ENCODE measurements at places on chromosomes 2 and 18.

- no peak for DNase-seq
Observed at GRCh38 chr2:161422816-161423403, 6.8 kb downstream of the TBR1 start.

DNA sequence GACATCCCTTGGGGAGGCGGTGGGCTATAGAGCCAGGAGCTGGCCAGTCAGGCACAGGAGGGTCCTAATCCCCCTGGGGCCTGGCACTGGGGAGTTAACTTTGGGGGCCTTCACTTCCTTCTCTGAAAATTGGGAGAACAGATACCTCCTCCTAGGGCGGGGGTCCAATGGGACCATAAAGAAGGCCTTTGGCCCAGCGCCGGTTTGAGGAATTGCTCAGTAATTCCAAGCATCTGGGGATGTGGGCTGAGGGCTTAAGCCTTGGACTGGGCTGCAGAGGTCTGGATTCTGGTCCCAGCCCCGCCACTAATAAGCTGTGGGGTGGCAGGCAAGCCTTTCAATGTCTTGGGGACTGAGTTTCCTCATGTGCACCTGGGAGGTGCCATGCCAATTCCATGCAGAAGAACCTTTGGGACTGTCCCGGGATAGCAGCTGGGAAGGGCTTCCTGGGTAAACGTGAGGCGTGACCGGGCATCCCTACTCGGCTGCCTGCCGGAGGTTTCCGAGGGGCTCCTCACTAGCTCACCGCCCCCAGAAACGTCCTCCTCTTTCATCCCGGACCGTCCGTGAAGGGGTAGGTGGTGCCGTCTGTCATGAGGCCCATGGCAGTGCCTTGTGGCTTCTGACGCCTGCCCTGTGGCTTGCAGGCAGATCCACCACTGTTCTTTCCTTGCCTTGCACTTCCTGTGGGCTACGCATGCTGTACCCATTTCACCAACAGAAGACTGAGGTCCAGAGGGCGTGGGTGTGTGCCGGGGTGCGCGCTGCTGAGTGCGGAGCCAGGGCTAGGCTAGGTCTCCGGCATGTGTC lies 67.4 kb upstream of the HPCAL1 start:
- peak; percentile 35 for DNase-seq

DNA sequence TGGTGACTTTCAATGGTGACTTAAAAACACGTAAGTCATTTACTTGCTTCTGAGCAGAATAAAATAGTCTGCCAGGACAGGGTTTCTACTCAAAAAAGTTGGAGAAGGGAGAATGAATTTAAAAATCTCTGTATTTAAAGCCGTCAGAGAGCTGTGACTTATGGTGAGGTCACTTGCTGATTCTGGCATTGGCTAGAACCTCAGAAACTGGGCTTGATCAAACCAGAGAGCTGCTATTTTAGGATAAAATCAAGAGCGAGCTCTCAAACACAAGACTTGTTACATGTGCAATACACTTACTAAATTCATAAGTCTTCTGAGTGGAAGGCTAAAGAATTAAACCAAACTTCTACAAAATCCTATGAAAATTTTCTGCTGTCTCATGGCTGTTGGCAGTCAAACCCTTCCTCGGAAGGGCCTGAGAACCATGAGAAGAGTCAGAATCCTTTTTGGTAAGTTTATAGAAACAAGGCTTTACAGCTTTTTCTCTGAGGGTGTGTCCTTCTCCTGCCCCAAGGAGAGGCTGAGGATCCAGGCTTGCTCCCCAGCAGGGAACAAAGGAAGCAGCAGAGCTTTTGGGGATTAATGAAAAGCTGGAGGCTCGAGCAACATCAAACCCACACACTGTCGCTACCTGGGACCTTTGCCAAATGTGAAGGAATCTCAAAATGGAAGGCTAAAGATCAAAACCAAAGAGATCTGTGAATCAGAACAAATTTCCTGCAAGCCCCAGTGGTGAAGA lies 816.4 kb downstream of the SOCS6 start:
- DNase-seq: peak; percentile 8

DNA sequence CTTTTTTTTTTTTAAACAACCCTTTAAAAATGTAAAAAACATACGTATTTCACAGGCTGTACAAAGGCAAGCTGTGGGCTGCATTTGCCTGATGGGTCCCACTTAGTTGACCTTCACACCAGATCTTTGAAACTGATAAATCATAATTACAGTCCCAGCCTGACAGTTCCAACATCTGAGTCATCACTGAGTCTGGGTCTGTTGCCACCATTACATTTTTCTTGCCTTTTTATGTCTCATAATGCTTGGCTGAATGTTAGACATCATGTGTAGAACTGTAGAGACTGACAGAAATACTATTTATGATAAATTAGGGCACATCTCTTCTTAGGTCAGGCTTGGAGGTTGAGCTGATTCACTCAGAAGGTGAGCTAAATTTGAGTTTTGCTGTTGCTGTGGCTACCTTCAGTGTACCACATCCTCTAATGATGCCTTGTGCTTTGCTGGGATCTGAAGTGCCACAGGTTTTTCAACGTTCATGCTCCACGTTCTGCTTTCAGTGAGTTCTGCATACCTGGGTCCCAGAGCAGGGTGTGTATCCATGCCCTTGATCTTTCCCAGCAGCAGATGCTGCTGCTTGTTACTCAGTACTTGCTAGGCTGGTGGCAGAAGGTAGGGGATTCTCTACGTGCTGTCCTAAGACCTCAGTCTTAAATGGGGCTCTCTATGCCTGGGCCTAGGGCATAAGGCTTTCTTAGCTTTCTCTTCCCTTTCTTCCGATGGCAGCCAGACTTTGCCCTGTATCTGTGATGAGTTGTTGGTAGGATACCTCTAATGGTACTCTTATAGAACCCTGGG lies 160.6 kb upstream of the SMAD7 start:
- DNase-seq: no peak

GRCh38 chr2:16763056-16763455 lies 97.4 kb upstream of the CYRIA start:
- DNase-seq: no peak

DNA sequence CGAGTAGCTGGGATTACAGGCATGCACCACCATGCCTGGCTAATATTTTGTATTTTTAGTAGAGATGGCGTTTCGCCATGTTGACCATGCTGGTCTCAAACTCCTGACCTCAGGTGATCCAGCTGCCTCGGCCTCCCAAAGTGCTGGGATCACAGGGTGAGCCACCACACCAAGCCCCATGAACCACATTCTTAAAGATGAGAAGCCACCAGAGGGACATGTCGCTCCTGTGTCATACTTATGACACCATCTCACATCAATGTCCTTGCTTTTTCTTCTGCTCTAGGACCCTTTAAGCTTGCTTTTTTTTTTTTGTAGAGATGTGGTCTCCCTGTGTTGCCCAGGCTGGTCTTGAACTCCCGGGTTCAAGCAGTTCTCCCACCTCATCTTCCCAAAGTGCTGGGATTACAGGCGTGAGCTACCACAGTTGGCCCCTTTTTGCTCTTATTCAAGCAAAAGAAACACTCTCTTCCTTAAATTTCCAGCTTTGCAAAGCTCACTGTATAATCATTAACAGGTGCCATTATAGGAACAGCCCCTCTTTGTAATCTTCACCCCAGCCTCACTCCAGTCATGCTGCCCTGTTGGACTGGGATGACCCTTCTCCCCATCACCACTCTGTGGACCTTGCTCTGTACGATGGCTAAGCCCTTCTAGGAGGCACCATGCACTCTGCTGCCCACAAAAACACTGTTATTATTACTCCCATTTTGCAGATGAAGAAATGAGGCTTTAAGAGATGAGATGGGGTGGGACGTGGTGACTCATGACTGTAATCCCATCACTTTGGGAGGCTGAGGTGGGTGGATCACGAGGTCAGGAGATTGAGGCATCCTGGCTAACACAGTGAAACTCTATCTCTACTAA lies 10.8 kb upstream of the KCNG3 start:
- no peak for DNase-seq

GRCh38 chr2:74079522-74080341 lies 68.0 kb downstream of the BOLA3 start:
- no peak for DNase-seq

GRCh38 chr2:120901201-120901600 lies 165.5 kb downstream of the GLI2 start:
- no peak for DNase-seq

DNA sequence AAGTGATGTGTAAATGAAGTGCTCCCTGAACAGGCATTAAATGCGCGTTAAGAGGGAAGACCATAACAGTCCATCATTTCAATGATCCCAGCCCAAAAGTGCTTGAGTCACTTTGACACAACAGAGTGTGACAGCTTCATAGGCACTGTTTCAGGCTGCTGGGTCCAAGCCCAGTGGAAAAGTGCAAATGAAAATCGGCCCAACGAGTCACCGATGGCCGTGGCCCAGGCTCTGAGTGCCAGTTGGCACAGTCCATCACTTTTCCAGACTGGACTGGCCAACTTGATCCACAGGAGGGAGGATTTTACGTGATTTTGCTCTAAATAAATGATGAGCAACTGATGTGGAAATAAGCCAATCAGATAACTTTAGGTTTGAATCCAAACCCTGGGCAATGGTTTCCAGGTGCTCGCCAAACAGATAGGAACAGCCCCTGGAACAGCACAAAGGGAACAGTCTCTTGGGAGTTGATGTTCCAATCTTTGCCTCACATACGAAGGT lies 114.0 kb downstream of the SP3 start:
- DNase-seq: no peak

GRCh38 chr2:135822855-135823254 lies 14.1 kb downstream of the LCT start:
- no peak for DNase-seq

DNA sequence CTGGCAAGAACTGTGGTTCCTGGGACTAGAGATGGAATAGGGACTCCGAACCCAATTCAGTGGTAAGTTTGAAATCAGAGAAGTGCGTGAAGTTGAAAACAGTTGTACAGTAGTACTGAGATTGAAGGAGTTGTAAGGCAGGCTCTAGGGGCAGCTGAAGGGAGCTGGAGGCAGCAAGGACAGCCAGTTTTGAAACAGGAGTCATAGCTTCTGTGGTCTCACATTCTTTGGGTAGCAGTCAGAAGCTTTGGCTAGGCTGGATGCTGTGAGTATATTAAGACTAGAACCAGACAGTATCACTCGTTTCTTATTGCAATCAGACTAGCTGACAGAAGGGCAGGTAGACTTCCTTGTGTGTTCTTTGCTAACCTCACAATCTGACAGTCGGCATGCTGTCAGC lies 64.5 kb upstream of the ADAM23 start:
- no peak for DNase-seq

DNA sequence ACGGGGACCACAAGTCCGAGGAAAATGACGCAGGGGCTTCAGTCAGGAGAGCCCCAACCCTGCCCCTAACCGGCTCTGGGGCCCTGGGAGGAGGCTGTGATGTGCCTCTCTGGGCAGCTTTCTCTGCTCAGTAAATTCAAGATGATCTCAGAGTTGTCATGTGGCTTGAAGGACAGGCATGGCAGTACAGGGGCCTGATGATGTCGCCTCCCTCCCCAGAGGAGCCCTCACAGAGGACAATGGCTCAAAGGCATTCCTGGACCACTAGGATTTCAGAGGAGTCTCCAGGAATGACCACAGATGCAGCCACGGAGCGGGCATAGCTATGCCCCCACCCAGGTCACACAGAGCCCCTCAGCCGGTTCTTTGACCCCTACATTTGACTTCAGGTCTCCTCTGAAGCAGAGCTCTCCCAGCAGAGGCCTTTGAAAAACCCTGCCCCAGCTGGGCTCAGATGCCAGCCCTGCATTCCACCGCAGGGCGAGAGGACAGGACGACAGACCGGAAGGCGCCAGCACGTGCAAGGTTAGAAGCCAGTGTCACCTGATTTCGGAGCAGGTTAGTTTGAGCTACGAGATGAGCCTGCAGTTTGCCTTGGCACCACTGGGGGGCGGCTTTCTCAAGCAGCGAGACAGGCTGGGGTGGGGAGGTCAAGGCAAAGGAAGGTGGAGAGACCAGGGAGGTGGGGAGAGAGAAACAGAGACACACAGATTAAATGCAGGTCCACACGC lies 39.2 kb downstream of the BIN1 start:
- DNase-seq: peak; percentile 91

- no peak for DNase-seq
Observed at GRCh38 chr2:42957109-42957860, 164.9 kb upstream of the HAAO start.

DNA sequence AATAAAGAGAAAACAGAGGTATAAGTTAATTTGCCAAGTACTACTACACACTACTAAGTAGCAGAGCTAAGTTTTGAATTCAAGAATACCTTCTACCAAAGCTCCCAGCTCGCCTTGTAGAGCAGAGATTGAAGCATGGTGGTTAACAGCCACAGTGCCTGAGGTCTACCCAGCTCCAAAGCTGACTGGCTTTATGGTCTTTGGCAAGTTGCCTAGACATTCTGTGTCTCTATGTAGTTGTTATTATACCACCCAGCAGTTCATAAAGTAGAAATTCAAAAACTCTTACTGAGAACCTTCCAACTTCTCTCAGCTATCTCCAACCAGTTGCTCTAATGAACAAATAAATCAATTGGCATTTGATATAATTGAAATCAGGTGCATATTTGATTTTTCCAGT lies 87.8 kb downstream of the PDE11A start:
- DNase-seq: no peak

DNA sequence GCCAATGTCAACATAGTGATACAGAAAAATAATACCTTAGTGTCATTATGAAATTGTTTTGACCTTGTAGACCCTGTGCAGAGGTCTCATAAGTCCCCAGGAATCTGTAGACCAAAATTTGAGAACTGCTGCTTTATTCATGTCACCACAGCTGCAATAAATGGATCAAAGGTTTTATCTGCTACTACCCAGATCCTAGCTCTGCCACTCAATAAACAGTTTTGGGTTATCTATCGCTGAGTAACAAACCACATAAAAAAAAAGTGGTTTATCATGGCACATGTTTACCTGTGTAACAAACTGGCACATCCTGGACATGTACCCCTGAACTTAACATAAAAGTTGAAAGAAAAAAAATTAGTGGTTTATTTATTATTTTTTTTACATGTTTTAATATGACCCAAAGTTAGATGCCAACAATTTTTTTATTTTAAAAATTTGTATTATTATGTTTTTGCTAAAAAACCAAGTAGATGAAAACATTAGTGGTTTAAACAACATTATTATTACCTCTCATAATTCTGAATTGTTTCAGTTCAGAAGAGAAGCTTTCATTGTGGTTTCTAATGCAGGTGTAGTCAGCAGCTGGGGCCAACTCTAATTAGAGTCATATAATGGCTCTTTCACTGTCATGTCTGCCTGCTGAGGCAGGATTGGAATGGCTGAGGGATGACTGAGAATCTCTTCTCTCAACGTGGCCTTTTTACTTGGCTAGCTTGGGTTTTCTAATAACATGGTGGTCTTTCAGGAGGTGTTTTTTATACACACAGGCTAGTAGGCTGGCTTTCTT lies 103.3 kb upstream of the SLC38A11 start:
- no peak for DNase-seq

All from posterior cingulate gyrus (tissue), 11 donors.